ENCODE measurements at places on chromosomes 2 and 18. TPM values are rescaled to one million over a fixed set of nuclear protein-coding genes. Genes with fewer than 3 reads are reported as not detected.

DNA sequence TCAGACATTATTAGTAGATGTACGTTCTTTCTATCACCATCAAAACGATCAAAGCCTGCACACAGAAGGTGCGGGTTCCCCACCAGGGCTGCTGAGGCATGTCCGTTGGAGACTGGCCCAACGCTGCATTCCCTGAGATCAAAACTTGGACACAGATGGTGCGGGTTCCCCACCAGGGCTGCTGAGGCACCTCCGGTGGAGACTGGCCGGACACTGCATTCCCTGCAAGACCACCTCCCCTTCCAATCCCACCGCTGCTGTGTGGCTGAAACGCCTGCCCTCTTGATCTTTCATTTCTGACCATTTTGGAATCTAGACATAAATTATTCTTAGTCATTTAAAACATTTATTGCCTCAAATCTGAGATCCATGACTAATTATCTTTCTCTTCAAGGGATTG is 254.2 kb upstream of the SALL3 start:
- H3K4me1 ChIP-seq = no peaks in the 10 kb centered on the region
- no peaks in the 10 kb centered on the region for H3K27me3 ChIP-seq
- no peak overlapping the region for H3K27ac ChIP-seq
- DNase-seq = no peak

SLC38A11 gene
- not detected for total RNA-seq

DNA sequence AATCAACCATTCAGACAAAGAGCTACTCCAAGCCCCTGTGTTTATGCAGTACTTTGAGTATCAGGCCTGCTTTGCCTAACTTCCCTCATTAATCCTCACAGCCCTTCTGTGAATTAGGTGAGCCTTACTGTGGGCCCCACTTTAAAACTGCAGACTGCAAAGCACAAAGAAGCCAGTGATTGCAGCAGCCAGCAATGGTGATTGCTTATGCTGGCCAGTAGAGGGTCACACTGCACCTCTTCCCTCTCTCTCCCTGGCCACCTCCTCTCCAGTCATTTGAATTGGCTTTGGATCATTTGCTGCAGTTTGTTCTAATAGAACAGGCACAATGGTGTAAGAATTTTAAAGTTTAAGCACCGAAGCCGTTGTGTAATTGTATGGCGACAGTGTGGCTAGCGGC is 229.9 kb downstream of the AGPS start:
- no peaks in the 10 kb centered on the region for H3K27me3 ChIP-seq
- DNase-seq = no peak
- H3K4me3 ChIP-seq = no peak overlapping the region

DNA sequence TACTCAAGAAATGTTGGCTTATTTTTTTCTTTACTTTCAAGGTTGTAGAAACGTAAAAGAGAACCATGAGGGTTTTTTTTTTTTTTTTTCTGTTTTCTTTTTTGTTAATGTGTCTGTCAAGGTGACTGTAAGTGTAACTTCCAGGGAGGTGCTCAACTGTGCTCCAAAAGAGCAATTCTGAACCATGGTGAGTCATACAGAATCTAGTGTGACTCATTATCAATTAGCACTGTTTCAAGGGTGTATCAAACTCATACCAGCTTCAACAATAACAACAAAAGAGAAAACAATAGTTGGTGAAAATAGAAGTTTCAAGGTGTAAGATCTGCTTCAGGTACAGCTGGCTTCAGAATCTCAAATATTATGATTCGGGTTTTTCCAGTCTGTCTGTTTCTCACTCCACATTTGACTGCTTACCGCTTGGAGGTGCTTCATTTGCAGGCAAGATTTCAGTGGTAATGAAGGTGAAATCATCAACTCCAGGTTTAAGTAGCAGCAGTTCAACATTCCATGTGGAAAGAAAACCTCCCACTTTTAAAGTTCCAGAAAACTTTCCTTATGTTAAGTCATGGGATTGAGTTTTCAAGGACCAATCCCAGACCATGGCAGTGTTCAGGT is 850.6 kb downstream of the CNTNAP5 start:
- no peak overlapping the region for H3K27ac ChIP-seq
- H3K4me3 ChIP-seq = no peak overlapping the region
- H3K27me3 ChIP-seq = no peaks in the 10 kb centered on the region
- H3K4me1 ChIP-seq = no peaks in the 10 kb centered on the region

- no peak overlapping the region for H3K4me3 ChIP-seq
- no peaks in the 10 kb centered on the region for H3K27me3 ChIP-seq
- no peaks in the 10 kb centered on the region for H3K36me3 ChIP-seq
- no peak for DNase-seq
- no peaks in the 10 kb centered on the region for H3K4me1 ChIP-seq
- no peak overlapping the region for H3K27ac ChIP-seq
Measured at GRCh38 chr2:217108086-217108485, 248.2 kb upstream of the TNP1 start.

GRCh38 chr2:232400256-232401015 is 6.2 kb upstream of the ALPG start:
- H3K27me3 ChIP-seq = no peaks in the 10 kb centered on the region
- DNase-seq = no peak
- H3K36me3 ChIP-seq = no peaks in the 10 kb centered on the region

DNA sequence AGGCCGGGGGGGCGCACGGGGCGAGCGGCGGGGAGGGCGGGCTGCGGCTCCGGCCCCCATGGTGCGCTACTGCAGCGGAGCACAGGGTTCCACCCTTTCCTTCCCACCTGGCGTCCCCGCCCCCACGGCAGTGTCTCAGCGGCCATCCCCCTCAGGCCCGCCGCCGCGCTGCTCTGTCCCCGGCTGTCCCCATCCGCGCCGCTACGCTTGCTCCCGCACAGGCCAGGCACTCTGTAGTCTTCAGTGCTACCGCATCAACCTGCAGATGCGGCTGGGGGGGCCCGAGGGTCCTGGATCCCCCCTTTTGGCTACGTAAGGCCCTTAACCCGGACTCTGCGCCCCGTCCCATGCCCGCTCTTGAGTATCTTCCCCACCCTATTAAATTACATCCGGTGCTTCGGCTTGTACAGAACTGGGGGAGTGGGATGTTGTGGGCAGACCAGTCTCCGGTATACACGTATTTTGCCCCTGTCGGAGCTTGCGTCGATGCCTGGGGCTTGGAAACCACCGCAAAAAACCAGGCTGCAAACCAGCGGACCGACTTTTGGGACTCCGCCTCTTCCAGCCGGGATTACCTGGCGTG is 598 bp upstream of the WBP1 start:
- peak overlapping the region; percentile 96 for H3K27ac ChIP-seq
- no peak for DNase-seq
- peak overlapping the region; percentile 80 for H3K4me3 ChIP-seq
- peaks cover 2% of the 10 kb centered on the region for H3K36me3 ChIP-seq
- H3K27me3 ChIP-seq = no peaks in the 10 kb centered on the region

B3GNT2 gene
- 59.6 TPM for total RNA-seq

GRCh38 chr2:5697562-5697961 is 5.4 kb downstream of the SOX11 start:
- no peaks in the 10 kb centered on the region for H3K36me3 ChIP-seq
- H3K4me3 ChIP-seq = no peak overlapping the region
- no peaks in the 10 kb centered on the region for H3K4me1 ChIP-seq
- H3K27me3 ChIP-seq = peaks cover 9% of the 10 kb centered on the region
- H3K27ac ChIP-seq = no peak overlapping the region

TNS1 gene
- total RNA-seq = 0.80 TPM

DNA sequence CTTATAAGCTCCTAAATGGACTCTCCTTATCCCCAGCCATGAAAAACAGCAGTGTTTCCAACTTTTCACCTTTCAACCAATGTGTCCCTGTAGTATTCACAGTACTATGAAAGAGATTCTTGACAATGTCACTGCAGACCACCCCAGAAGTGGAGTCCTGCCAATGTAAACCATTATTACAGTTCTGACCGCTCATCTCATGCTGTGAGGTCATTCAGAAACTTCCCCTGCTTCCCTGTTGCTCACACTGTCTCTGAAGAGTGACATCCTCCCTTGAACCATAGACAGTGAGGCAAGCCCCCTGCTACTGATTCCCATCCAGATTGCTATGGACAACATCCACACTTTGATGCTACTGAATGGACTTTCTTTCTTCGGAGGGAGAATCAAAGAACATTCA is 1523.7 kb upstream of the ACVR2A start:
- no peak overlapping the region for H3K4me3 ChIP-seq
- no peak overlapping the region for H3K27ac ChIP-seq
- no peaks in the 10 kb centered on the region for H3K4me1 ChIP-seq
- no peaks in the 10 kb centered on the region for H3K36me3 ChIP-seq

SPDYA gene
- total RNA-seq = 0.58 TPM

DNA sequence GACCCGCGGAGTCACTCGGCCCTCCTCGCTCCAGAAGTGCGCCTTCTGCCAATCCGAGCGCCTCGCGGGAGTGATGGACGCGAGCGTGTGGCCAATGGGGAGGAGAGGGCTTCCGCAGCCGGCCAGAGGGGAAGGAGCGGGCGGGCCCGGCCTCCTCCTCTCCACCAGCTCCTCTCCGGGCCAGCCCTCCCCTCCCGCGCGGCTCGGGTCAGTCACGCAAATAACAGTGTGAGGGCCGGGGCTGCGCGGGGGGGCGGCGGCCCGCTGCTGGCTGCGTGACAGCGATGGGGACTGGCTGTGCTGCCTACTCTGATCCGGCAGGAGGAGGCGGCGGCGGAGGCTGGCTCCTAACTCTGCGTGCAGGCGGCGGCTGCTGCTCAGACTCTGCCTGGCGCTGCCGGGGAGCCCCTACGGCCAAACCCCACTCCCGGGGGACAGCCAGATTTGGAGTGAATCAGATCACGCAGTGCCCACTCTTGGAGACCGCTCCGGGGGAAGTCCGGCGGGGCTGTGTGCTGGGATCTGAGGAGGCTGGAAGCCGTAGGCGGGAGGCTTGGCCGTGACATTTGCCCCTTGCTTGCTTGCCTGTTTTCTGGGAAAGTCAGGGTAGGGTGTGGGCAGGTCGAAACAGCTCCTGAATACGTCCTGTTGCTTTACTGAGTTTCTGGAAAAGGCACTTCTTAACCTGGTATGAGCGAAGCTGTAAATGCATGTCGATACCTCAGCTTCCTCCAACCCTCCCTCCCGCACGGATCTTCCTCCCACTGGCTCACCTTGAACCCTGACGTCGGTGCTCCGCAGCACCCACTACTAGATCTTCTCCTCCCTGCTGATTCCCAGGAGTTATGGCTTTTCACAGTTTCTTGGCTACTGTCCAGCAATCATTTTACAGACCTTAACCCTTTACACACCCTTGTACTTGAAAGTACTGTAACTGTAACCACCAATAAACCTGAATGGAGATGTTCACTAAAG is 97.9 kb upstream of the SERTAD2 start:
- H3K4me1 ChIP-seq = 0 out of 2 replicates have a peak, but pooled peaks cover 3% of the 10 kb centered on the region
- H3K27me3 ChIP-seq = no peaks in the 10 kb centered on the region
- no peaks in the 10 kb centered on the region for H3K36me3 ChIP-seq
- peak overlapping the region; percentile 83 for H3K27ac ChIP-seq
- H3K4me3 ChIP-seq = peak overlapping the region; percentile 92

GRCh38 chr2:118049140-118049815 is 35.4 kb upstream of the CCDC93 start:
- no peaks in the 10 kb centered on the region for H3K36me3 ChIP-seq
- no peaks in the 10 kb centered on the region for H3K27me3 ChIP-seq
- H3K27ac ChIP-seq = no peak overlapping the region

OTOF gene
- 0.29 TPM for total RNA-seq

- no peak overlapping the region for H3K27ac ChIP-seq
- H3K4me3 ChIP-seq = no peak overlapping the region
- DNase-seq = no peak
- no peaks in the 10 kb centered on the region for H3K4me1 ChIP-seq
Measured at GRCh38 chr2:16284941-16285625, 344.7 kb downstream of the MYCN start.

IL1F10 gene
- not detected for total RNA-seq

NYAP2 gene
- not detected for total RNA-seq

- DNase-seq = no peak
- no peak overlapping the region for H3K27ac ChIP-seq
- no peak overlapping the region for H3K4me3 ChIP-seq
- no peaks in the 10 kb centered on the region for H3K36me3 ChIP-seq
Measured at GRCh38 chr2:180873219-180873618, 107.2 kb upstream of the UBE2E3 start.
